Renal pelvis (tissue), 12 donors: ENCODE measurements at places on chromosomes 7 and 10.
A peak's percentile ranks its signal among the peaks of the same experiment; 100 is the strongest.

GRCh38 chr7:137283153-137283552 lies 60.4 kb downstream of the PTN start:
- DNase-seq = no peak

- no peak for DNase-seq
Measured at GRCh38 chr7:132876576-132876975, 205.3 kb downstream of the CHCHD3 start.

- DNase-seq = no peak
Measured at GRCh38 chr10:76403912-76404311, 972.5 kb downstream of the LRMDA start.

- peak; percentile 38 for DNase-seq
Measured at GRCh38 chr10:6579904-6580278, at the start of gene PRKCQ. Gene PRKCQ (minus strand): TSS chr10:6580276. CDS start chr10:6515135, 65,141 bp downstream.

- no peak for DNase-seq
Measured at GRCh38 chr7:112421666-112422486, 28.4 kb upstream of the IFRD1 start.

- no peak for DNase-seq
Measured at GRCh38 chr10:31299119-31299518, 19.9 kb upstream of the ZEB1 start.

- no peak for DNase-seq
Measured at GRCh38 chr10:47247148-47248059, 52.6 kb upstream of the GDF10 start.

GRCh38 chr10:109912335-109913281 lies 10.7 kb downstream of the XPNPEP1 start:
- DNase-seq = no peak

DNA sequence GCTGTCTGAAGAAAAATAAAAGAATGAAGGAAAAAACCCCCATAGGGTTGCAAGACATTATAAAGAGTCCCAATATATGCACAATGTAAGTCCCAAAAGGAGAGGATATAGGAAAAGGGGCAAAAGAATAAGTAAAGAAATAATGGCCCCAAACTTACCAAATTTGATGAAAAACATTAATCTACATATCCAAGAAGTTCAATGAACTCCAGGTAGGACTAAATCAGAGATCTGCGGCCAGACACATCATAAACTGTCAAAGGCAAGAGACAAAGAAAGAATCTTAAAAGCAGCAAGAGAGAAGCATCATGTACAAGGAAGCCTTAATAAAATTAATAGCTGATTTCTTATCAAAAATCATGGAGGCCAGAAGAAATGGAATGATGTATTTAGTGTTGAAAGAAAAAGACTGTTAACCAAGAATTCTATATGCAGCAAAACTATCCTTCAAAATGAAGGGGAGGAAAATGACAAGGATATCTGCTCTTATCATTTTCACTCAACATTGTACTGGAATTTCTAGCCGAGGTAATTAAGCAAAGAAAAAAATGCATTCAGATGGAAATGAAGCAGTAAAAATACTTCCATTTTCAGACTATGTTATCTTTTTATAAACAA lies 95.7 kb upstream of the GLI3 start:
- no peak for DNase-seq

- DNase-seq = peak; percentile 94
Measured at GRCh38 chr7:27165089-27165995, at the start of gene HOXA9. Gene HOXA9 (minus strand): TSS chr7:27165537. CDS start chr7:27165457, 80 bp downstream.

GRCh38 chr7:135161669-135162068 lies 8.8 kb downstream of the CYREN start:
- no peak for DNase-seq

- no peak for DNase-seq
Measured at GRCh38 chr10:122299423-122300075, 28.5 kb downstream of the BTBD16 start.

DNA sequence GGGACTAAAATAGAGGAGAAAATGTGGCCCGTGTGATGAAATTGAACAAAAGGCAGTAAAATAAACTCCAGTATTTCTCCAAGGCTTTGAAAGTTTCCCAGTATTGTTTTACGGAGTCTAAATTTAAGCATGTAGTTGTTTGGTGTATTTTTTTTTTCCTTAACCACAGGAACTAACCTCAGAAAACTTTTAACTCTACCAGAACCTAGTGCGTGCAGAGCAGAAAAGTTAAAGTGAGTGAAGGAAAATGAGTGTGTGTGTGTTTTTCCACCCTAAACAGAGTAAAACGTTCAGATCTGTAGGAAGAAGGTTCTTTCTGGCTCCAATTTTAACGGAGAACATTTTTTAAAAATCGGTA lies 812 bp downstream of the PROSER2 start:
- no peak for DNase-seq

- no peak for DNase-seq
Measured at GRCh38 chr10:90816466-90816865, 41.4 kb downstream of the HTR7 start.

DNA sequence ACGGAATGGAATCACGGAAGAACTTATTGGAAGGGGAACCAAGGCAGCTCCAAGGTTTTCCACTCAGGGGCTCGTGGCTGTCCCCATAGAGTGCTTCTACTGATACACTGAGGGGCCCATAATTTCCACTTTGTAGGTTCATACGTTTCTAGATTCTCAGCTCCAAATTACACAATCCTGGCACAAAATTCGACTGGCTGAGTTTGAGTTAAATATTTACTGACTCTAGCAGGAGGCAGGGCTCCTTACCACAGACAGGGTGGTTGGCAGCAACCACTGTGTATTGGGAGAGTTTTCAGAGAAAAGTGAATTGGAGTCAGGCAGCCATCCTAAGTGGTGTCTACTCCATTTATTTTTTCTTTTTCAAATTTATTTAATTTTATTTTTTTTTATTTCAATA lies 55.4 kb upstream of the SEC61G start:
- DNase-seq = no peak

- DNase-seq = peak; percentile 17
Measured at GRCh38 chr10:24901686-24902399, 50.6 kb downstream of the PRTFDC1 start.

DNA sequence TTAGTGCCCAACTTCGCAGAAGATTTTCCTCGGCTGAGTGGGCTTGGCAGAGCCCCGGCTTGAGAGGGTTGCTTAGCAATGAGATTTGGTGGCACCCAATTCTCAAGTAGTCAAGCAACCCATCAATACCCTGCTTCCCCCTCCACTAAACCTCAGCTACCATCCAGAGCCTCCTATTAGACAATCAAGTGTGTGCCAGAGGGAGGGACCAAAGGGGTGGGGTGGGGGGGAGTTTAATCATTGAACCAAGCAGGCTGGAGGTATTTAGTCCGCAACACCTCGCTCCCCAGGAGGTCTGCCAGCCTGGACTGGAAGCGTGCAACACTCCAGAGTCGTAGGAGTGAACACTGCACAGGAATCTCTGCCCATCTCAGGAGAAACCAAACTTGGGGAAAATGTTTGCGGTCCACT lies at the start of gene HKDC1:
Gene HKDC1, plus strand, starts transcription at position 292 of the 411 bp plus-strand sequence. Its CDS starts 104 bp downstream, at position 396.
- DNase-seq = peak; percentile 61
